ENCODE measurements at places on chromosomes 4 and X.

GRCh38 chr4:58138786-58139668 is 1028.8 kb upstream of the IGFBP7 start:
- DNase-seq = no peak

DNA sequence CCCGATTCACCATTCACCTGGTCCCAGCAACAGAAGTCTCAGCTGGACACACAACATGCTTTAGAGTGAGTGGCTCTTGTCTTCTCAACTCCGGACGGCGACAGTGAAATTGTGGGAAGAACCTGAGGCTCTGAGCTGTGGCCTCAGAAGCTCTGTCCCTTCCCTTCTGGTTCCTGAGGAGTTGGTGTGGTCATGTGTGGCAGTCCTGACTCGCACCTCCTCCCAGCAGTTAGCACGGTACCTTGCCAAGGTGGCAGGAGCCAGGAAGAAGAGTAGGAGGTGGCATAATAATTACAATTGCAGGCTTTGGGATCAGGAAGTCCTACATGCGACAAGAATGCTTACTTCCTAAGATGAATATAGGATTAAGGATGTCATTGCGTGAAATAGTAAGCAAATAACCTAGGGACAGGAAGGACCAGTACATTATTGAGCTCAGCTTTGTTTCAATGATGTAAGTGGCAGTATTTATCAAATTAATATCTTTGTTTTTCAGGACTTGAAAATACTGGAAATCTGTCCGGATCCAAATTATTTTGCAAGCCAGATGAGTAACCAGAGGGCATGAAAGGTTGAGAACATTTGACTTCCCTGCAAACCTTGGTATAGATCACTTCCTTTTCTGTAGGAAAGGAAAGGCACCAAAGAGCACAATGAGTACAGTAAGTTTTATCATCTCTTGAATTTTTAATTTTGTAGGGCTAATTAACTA is 21.1 kb downstream of the RNF4 start:
- no peak for DNase-seq

DNA sequence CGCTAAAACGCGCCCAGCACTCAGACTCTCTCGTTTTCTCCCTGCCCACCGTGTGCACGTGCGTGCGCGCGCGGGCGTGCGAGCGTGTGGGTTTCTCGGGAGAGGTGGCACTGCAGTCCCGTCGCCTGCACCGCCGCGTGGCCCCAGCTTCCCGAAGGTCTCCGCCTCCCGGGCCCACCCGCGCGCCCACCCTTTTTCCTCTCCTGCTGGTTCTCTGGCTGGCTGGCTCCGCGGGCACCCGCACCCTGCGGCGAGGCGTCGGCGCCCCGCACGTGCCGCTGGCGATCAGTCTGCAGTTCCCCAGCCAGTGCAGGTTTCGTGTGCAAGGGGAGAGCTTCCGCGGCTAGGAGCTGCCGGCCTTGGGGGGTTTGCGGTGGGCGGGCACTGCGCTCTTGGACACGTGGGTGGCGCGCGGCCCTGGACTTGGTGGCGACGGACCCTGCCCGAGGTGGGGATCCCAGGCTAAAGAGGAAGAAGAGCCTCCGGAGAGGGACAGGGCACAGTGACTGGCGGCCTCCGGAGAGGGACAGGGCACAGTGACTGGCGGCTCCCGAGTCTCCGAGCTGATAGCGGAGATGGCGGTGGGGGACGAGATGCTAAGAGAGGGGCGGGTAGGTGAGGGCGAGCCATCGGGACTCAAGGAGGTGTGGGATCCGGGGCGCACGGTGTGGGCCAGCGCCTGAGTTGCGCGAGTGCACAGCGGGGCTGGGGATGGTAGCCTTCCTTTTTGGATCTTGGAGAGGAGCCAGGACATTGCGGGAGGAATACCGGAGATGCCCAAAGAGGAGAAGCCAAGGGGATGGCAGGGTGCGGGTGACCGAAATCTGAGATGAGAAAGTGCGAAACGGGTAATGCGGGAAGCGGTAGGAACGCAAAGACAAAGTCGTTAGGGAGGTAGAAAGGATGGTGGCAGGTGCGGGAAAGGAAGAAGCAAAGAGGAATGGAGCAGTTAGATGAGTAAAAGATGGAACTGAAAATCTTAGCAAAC is at the start of gene FAM184B:
Gene FAM184B, minus strand, starts transcription at position 322 of the 988 bp plus-strand sequence. CDS start 322 bp downstream, outside the sequence.
- no peak for DNase-seq

- no peak for DNase-seq
These were observed 184.2 kb downstream of the GASK1B start for GRCh38 chr4:157988641-157989040.

GRCh38 chr4:22787753-22788375 is 95.1 kb downstream of the GBA3 start:
- DNase-seq = no peak

DNA sequence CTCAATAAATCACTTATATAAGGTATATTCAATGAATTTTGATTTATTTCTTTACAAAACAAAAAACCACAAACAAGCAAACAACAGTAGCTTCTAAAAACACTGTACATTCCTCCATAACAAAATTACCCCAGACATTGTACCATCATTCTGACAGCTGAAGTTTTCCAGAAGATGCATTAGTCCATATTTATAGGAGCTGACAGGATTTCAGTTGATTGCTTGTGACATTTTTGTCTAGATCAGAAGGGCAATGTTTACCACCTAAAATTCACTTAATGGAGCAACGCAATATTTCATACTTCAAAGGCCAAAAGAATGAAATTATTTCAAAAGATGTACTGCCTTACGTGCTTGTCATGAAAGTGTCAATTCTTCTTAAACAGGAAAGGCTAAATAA is 167.0 kb downstream of the ATP10D start:
- no peak for DNase-seq

- no peak for DNase-seq
These were observed 70.1 kb downstream of the CCNG2 start for GRCh38 chr4:77226939-77227705.

- no peak for DNase-seq
These were observed 98.3 kb upstream of the ATOH1 start for GRCh38 chr4:93730251-93730650.

- no peak for DNase-seq
These were observed 299.7 kb downstream of the LDB2 start for GRCh38 chr4:16598597-16599206.

- no peak for DNase-seq
These were observed 35.9 kb upstream of the MSANTD1 start for GRCh38 chr4:3213106-3213425.

DNA sequence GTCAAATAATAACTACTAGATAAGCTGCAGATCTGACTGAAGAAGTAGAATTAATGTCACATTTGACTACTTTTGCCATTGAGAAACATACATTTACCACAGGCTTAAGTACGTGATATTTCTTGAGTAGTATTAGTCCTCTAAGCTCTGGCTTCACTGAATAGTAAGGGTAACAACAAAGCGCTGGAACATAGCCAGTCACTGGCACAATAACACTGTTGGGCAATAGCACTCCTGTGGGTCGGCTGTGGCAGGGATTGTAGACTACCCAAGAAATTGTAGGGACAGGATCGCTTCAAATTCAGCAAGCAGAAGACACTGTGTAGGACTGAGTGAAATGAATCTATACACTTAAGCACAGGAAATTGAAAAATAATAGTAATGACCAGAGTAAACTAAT is 27.1 kb upstream of the IL15 start:
- DNase-seq = no peak

DNA sequence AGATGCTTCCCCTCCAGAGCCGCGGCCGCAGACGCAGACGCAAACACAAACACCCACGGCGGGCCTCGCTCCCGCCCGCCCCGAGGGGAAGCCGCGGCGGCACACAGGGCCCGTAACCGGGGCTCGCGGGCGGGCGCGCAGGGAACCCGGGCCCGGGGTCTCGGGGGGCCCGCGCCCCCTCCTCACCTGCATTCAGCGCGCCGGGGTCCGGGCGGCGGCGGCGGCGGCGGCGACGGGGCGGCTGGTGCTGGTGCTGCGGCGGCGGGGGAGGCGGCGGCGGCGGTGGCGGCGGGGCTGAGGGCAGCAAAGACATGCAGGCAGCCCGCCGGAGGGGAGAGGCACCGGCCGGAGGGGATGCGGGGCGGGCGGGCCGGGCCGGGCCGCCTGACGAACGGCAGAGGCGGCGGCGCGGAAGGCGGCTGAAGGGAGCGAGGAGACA is 255 bp upstream of the CNOT6L start:
- DNase-seq = no peak

DNA sequence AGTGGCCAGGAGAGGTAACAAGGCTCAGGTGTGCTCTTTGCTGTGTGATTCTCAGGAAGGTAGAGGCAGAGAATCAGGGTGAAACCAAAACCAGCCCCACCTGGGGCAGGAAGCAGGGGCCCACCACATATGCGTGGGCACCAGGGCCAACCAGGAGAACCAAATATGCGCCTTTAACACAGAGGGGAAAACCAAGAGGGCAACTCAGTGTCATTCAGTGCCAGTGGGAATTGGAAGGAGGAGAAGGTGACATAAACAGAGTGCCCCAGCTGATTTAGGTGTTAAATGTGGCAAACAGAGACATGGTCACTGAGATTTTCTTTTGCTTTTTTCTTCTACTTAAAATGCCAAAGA is 106.8 kb upstream of the MAMLD1 start:
- DNase-seq = no peak

DNA sequence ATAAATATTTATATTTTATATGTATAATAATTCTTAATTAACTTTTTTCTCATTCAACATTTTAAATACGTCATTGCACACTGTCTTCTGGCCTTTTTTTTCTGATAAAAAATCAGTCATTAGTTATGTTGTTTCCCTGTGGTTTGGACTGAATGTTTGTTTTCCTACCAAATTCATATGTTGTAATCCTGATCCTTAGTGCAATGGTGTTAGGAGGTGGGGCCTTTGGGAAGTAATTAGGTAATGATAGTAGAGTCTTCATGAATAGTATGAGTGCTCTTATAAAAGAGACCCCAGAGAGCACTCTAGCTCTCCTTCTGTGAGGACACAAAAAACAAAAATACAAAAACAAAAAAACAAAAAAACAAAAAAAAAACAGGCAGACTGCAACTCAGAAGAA is 117.2 kb downstream of the GASK1B start:
- DNase-seq = no peak

DNA sequence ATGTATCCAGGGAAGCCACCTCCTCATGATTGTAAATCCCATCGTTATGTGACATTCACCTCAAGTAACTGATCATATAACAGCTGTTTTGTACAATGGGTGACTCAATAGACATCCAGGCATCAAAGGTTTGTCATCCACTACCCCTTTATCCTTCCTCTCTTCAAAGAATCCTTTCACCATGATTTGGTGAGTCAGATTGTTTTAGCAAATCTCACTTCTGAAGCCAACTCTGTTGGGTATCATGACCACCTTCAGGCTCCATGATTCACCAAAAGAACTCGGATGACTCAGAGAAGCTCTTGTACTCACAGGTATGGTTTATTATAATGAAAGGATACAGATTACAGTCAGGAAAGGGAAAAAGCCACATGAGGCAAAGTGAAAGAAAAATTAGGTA is 132.1 kb downstream of the PWWP3B start:
- DNase-seq = no peak

DNA sequence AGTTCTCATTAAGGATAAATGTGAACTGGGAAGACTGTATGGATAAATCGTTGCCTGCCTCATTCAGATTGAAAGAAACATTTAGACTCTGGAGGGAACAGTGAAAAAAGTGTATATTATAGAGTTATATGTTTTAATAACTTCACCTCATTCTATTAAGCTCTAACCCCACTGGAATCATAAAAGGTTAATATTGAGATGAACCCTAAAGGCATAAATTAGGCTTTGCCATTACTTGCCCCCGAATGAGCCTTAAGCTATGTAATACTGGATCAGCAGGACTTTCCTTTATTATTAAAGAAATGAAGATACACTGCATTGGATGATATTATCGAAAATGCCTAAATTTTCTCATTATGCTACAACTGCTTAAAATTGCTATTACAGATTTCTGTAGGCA is 44.1 kb upstream of the SPANXD start:
- no peak for DNase-seq

DNA sequence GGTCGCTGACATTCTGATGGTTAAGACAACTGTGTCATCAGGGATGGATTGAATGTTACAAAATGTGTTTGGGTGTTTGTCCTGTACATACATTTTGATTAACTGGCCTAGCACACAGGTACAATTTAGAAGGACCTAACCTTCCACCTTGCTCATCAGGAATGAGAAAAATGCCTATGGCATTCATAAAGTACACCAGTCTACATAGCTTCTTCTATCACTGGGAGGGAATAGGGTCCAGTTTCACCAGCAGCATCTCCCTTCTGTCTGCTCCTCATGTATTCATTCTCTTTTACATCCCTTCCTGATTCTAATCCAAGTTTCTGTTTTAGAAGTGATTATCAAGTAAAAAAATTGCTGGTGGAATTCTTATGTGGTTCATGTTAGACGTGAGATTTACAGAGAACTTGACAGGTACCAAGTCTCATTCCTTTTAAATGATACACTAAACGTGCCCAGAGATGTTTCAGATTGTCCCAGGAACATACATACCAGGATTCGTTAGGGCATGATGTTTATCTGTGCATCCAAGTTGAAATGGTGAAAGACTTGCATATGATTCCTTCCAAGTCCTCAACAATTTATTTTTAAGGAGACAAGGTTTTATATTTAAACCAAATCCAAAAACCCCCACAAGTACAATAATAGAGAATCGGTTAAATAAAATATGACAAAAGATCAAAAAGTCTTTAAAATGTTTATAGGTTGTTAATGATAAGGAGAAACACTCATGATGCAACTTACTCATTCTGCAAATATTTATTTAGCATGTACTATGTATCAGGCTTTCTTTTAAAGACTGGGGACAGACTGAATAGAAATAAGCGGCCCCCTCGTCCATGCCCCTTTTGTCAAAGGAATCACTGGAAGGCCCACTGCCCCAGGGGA is 359.1 kb downstream of the ZNF674 start:
- no peak for DNase-seq

DNA sequence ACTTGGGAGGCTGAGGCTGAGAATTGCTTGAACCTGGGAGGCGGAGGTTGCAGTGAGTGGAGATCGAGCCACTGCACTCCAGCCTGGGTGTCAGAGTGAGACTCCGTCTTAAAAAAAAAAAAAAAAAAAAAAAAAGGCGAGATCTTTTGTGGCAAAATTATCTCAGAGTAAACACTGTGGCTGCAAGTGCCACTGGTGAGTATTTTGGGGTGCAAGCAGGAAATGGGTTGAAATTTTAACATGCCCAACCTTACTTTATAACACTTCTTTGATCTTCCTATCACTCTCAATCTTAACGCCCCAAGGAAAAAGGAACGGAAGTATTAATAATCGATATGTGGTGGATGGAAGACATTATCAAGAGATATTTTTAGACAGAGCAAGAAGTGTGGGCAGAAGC is 32.1 kb downstream of the SLC34A2 start:
- no peak for DNase-seq

DNA sequence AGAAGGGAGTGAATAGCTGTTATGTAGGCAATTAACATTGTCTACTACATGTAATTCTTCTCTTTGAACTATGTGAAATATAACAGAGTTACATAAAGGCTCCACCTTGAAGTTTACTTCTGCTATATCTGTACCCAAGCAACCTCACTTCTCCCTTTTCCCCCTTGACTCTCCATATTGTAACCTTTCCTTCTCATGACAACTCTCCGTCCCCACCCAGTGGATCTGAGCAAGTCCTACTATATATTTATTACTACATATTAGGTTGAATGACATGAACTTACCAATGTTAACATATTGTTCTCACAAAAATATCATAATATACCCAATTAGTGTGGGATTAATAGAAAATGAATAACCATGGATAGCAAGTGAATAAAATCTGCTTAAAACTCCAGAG is 93.2 kb upstream of the ATP8A1 start:
- no peak for DNase-seq
